ENCODE measurements at places on chromosomes 11 and 22. TPM values are rescaled to one million over a fixed set of nuclear protein-coding genes. Genes with fewer than 3 reads are reported as not detected.

The ROBO4 gene
- total RNA-seq = 0.99 TPM

DNA sequence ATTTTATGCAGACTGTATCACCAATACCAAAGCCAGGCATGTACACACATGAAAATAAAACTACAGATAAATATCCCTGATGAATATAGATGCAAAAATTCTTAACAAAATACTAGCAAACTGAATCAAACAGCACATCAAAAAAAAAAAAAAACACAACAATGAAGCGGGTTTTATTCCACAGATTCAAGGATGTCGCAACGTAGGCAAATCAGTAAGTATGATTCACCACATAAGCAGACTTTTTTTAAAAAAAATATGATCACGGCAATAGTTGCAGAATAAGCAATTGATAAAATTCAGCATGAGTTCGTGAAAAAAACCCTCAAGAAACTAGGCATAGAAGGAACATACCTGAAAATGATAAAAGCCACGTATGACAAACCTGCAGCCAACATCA is 21.3 kb downstream of the OR51F1 start:
- no peak for DNase-seq

GRCh38 chr11:7332962-7333361 is 81.3 kb downstream of the SYT9 start:
- no peak for DNase-seq

The OR5A1 gene
- not detected for total RNA-seq

DNA sequence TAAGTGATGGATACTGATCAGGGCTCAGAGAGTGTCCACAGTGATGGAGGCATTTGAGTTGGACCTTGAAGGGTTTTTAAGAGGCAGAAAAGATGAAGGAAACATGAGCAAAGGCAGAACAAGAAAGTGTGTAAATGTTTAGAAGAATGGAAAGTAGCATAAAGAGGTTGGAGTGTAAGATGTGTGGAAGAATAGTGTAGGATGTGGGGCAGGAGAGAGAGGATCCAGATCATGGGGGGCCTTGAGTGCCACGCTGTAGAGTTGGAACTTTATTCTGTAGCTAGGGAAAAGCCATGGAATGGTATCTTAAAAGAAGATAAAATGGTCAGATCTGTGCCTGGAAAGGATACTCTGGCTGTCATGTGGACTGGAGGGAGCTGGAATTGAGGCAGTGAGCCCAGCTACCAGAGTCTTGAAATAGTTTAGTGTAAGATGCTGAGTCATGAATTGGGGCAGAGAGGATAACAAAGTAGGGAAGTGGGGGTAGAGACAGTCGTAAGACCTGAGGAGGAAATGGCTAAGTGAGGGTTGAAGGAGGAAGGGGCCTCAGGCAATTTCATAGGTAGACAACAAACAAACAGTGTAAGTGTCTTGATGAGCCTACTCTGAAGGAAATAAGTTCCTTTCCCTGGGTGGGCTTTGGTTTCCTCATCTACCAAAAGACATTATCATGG is 6.7 kb downstream of the KCNE3 start:
- DNase-seq = peak; percentile 30

DNA sequence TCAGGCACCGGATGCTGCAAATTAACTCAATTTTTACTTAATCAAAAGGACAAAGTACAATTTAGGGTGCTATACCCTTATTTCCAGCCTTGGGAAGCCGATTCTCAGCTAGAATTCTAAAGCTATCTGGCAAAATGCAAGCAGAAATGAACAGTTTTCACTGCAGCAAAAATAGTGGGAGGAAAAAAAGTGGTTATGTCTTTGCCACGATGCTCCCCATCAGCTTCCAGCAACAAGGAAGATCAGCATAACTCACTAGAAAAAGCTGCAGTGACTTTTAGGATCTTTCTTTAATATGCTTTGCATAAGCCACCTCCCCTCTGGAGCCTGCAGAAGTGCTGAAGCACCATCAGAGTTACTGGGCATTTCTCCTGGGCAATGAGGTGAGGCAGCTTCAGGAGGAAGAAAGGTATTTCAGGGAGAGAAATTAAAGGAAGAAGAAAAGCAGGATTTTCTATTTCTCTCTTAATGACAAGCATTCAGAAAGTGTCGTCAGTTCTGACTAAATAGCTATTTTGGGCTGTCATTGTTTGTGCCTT is 702.9 kb downstream of the DLG2 start:
- DNase-seq = no peak

GRCh38 chr11:60844870-60845221 is 2.9 kb downstream of the CCDC86 start:
- DNase-seq = no peak

GRCh38 chr22:17921871-17922821 is 102.2 kb downstream of the MICAL3 start:
- DNase-seq = peak; percentile 57

DNA sequence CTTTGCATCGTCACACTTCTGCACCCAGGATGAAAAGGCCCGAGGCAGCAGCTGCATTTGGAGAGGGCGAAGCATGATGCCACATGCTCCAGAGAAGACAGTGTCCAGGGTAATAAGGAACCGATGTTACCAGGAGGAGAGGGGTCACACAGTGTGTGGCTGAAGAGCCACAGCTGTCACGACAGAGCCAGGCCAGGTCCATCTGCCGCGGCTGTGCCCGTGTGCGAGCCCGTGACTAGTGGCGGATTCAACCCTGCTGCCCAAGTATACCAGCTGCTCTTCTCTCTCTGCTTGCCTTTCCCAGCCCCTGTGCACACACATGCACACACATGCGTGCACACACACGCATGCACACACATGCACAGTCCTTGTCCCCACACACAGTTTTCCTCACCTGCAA is 1432.5 kb downstream of the BRD1 start:
- DNase-seq = no peak

The PATE4 gene
- not detected for total RNA-seq

The TSSK2 gene
- not detected for total RNA-seq

The OLFML1 gene
- 0.32 TPM for total RNA-seq

The AMBRA1 gene
- 28.6 TPM for total RNA-seq

DNA sequence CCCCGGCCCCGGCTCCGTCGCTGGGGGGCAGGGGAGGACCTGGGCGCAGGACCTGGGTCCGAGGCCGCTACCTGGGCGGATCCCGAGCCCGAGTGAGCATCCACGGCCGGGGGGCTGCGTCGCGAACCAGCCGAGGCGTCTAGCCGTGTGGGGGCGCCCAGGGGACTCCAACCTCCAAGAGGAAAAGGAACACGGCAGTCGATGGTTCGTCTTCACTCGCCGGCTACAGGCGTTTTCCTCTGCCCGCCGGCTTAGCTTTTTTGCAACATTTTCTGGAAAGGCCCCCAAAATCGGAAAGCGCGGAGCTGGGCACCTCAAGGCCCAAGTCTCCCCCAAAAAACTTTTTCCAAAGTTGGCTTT is 666 bp downstream of the PDGFB start:
- DNase-seq = peak; percentile 32
